Naive thymus-derived CD8-positive, alpha-beta T cell (primary cell): ENCODE measurements at places on chromosomes 6 and 20.

- H3K27ac ChIP-seq = no peak overlapping the region
These were observed 230.6 kb downstream of the TMEM242 start for GRCh38 chr6:157092736-157093135.

- H3K36me3 ChIP-seq = no peaks in the 10 kb centered on the region
- peaks cover 4% of the 10 kb centered on the region for H3K27me3 ChIP-seq
- no peak for DNase-seq
- no peak overlapping the region for H3K27ac ChIP-seq
These were observed 289.7 kb upstream of the RNF24 start for GRCh38 chr20:4305091-4305490.

- H3K27me3 ChIP-seq = no peaks in the 10 kb centered on the region
- no peak overlapping the region for H3K4me3 ChIP-seq
- H3K4me1 ChIP-seq = peaks cover 11% of the 10 kb centered on the region
- DNase-seq = no peak
- no peaks in the 10 kb centered on the region for H3K36me3 ChIP-seq
These were observed 273.1 kb downstream of the CLIC5 start for GRCh38 chr6:45742591-45742990.

DNA sequence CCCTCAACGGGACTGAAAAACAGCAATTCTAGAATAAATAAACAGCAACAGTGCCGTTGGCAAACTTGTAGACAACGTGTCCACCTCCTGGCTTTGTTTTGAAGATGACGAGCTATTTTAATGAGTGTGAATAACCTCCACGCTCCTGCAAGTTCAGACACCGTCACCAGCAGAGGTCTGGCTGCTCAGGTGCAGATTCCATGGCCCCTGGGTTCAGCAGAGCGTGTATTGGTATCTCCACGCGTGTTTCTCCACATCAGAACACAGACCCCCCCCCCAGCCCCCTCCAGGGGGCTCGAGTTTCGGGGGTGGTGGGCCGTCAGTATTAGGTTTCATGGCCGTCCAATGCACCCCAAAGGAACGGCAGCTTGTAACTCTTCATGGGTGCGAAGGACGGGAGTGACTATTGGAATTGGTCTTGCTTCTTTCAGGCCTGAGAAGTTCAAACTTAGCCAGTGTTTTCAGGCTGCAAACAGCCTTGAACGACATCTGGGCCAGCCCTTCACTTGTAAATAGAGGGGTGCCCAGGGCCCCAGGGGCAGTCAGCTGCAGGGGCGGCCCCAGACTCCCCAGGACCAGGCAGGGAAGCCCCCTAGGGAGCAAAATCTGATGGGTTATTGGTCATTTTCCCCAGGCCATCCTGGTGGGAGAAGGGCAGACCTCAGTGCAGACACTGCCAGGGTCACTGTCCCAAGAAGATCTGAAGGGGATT lies 308.6 kb downstream of the TAF4 start:
- DNase-seq = no peak
- H3K4me3 ChIP-seq = no peak overlapping the region
- H3K27me3 ChIP-seq = peaks cover 4% of the 10 kb centered on the region
- H3K27ac ChIP-seq = no peak overlapping the region
- H3K4me1 ChIP-seq = no peaks in the 10 kb centered on the region
- no peaks in the 10 kb centered on the region for H3K36me3 ChIP-seq
